ENCODE measurements at places on chromosomes 1 and 21.

- no peak for DNase-seq
These were observed 11.7 kb downstream of the OPTC start for GRCh38 chr1:203505526-203506204.

DNA sequence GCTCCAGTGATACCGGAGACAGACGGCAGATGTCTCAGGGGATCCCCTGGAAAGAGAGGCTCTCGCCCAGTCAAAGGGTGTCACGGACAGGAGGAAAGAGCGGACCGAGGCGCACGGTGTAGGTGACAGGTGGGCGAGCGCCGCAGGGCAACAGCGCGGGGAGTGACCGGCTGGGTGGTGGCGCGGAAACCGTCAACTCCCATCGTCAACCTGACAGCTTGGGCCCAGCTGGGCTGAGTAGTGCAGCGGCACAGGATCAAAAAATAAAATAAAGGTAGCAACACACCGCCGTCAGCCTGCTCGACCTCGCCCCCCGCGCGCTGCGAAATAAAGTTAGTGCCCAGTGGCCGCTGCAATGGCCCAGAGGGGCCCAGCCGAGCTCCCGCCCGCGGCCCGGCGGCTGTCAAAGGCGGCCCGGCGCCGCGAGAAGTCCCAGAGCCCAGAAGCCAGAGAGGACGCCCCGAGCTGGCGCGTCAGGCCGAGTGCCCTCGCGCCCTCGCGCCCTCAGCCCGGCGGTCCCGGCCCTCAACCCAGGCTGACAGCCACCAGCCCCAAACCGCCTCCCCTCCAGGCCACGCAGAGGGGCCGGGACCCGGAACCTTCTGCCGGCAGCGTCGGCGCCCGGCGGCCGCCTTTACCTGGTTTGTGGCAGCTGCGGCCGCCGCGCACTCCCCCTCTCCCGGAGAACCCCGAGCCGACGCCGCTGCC lies at the start of gene LYST:
Gene LYST, minus strand, starts transcription at position 702 of the 708 bp plus-strand sequence. CDS start 36,489 bp downstream, outside the sequence.
- DNase-seq, result no peak

GRCh38 chr1:55483523-55483922 lies 268.4 kb upstream of the USP24 start:
- DNase-seq, result no peak

DNA sequence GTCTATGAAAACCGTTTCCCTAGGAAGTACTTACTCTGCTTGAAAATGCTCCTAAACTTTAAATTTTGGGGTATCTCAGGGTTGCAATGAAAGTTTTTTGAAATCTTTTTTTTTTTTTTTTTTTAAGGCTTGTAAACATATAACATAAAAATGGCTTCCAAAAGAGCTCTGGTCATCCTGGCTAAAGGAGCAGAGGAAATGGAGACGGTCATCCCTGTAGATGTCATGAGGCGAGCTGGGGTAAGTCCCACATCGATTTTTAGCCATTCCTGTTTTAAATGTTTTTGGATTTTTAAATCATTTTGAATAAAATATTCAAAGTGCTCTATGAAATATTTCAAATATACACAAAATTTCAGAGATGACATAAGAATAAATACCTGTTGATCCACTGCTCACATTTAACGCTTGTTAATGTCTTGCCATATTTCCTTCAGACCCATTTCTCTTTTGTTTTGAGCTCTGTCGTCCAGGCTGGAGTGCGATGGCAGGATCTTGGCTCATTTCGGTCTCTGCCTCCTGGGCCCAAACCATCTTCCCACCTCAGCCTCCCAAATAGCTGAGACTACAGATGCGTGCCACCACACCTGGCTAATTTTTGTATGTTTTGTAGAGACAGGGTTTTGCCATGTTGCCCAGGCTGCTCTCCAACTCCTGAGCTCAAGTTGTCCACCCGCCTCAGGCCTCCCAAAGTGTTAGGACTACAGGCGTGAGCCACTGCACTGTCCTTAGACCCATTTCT lies 1.3 kb downstream of the PARK7 start:
- DNase-seq, result no peak

- DNase-seq, result peak; percentile 32
These were observed 19.9 kb upstream of the PPP1R15B start for GRCh38 chr1:204431310-204432184.

GRCh38 chr21:41752231-41752681 lies 14.6 kb downstream of the RIPK4 start:
- DNase-seq, result no peak

DNA sequence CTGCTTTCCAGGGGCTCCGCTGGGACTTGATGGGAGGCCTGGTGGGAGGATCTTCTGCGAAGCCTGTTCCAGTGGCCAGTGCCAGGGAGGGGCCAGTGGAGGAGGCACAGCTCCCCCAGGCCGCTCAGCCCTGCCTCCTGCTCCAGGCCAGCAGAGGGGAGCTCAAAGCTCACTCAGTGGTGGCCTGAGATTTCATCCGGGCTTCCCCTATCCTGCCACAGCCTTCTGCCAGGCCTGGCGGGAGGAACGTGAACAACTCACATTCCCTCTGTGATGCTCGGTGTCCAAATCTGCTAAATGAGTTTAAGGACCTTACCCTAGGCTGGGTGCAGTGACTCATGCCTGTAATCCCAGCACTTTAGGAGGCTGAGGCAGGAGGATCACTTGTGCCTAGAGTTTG lies 3.3 kb downstream of the CLCNKB start:
- DNase-seq, result no peak

DNA sequence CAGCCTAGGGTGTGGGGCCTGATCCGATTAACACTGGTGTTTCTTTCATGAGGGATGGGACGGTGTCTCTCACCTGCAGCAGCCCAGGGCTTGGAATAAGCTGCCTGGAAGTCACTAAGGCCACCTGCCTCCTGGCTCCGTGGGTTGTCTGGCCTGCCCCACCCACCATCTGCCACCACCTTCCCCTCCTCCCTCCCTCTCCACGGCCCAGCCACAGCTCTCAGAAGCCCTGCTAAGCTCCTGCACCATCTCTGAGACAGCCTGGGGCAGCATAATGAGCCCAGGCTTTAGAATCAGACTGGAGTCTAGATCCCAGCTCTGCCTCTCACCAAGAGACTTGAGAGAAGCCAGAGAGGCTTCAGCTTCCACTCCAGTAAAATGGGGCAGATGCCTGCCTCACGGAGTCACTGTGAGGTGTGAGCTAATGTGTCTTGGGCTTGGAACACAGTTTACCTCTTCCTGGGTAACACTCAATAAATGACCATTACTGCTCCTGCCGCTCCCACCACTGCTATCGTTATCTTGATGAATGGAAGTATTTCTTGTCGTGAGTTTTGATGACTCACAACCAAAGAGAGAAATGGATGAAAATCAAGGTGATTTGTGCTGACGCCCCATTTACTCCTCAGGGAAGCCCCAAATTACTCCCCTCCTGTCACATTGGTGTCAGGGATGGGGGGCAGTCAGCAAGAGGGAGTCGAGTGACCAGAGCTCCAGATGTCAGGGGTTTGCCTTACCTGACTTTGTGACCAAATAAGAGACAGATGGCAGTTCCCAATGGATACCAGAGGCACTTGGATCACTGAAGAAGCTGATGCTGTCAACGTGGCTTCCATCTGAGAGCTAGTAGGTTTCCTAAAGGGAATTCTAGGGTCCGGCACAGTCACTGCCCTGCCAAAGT lies 23.5 kb upstream of the C1QA start:
- no peak for DNase-seq

DNA sequence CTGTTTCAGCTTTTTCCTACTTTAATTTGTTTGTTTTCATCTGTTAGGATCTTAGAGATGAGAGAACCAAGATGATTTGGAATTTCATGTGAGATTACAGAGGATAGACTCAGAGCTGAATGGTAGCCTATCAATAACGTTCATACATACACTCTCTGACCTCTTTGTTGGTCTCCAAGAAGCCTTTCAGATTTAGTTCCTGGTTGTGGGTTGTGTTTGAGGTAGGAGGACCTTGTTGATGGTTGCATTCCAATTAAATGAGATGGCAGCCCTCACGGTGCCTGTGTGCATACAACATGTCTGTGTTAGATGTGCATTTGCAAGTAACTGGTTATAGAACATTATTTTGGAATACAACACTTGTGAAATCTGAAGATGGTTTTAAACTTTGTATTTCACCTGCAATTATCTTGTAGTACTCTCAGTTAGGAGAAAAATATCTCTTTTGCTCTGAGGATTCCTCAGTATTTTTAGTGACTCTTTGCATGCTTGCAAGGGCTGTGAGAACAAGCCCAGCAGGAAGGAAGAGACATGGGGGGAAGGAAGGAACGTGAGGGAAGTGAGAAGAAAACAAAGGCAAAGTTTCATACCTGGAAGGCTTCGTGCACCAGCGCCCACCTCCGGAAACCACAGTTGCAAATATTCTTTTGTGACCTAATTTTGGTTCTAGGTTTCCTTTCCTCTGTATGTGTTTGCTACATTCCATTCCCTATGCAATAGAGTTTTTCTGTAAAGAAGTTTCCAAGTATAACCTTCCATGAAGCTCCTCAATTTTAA lies 291.8 kb downstream of the DISC1 start:
- no peak for DNase-seq

GRCh38 chr1:145922266-145922665 lies 3.7 kb upstream of the PEX11B start:
- DNase-seq, result no peak

GRCh38 chr21:42299324-42300044 lies 15.7 kb downstream of the TFF3 start:
- DNase-seq, result no peak

DNA sequence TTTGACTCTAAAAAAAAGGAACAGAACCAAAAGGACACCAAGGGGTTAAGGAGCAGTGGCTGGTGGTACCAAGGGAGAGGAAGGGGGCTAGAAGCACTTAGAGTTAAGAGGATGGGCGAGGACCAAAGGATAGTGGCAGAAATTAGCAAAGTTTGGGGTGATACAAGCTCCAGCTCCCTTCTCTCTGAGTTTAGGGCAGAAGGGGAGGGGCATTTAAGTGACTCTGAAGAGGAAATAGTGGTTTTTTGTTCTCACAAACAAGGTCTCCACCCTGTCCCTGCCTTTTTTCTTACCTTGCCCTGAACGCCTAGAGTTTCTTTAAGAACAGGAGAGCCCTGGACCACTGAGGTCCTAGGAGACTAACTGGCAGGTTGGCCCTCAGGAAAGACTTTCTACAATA lies 3.3 kb downstream of the CDC42SE1 start:
- DNase-seq, result no peak

DNA sequence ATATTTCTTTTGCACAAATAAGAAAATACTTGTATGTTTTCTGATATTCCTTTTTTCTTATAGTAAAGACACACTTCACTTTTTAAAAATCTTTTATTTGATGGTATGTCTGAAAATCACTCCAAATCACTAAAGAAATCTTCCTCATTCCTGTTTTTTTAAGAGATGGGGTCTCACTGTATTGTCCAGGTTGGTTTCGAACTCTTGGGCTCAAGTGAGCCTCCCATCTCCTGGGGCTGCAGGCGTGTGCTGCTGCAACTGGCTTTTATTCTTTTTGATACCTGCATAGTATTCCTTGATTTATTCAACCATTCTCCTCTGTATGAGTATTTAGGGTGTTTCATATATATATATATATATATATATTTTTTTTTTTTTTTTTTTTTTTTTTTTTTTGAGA lies 88.1 kb downstream of the OSBPL9 start:
- no peak for DNase-seq

DNA sequence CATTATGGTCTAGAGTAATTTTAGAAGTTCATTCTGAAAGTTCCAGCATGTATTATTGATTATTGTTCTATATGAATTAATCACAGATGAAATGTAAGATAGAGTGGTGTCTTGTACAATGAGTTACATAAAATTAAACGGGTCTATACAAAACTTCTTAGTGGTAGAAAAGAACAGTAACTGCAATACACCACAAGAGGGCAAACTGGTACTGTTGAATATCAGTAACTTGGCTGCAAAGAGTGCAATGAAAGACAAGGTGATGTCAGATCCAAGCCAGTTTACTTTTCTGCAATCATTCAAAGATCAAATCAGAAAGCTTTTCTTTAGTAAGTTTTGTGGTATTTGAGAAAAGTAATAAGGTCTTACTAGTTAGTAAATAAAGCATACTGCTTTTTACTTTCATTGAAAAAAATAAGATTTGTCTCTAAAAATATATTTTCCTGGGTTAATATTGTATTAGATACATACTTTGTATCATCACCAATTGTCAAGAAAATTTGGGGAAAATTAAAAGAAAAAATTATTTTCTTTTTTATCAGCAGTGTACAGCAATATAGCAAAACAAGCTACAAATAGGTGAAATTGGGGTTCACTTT lies 66.4 kb upstream of the BTG3 start:
- peak; percentile 52 for DNase-seq

GRCh38 chr1:211480941-211481545 lies 10.9 kb downstream of the RD3 start:
- no peak for DNase-seq

DNA sequence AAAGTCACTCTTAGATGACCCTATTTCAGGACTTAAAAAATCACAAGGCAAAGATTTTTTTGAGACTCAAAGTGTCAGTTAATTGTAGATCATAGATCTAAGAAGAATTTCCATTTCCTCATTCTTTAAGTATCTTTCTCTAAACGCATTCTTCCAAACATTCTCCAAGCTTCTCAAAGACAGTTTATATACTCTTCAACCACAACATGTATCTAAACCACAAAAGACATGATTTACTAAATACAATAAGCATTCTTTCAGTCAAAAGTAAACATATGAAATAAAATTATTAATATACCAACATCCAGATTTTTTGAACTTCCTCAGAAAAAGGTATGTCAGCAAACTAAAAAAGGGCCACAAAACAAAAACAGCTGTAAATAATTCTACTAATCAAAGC lies 24.4 kb downstream of the RC3H1 start:
- DNase-seq, result no peak

DNA sequence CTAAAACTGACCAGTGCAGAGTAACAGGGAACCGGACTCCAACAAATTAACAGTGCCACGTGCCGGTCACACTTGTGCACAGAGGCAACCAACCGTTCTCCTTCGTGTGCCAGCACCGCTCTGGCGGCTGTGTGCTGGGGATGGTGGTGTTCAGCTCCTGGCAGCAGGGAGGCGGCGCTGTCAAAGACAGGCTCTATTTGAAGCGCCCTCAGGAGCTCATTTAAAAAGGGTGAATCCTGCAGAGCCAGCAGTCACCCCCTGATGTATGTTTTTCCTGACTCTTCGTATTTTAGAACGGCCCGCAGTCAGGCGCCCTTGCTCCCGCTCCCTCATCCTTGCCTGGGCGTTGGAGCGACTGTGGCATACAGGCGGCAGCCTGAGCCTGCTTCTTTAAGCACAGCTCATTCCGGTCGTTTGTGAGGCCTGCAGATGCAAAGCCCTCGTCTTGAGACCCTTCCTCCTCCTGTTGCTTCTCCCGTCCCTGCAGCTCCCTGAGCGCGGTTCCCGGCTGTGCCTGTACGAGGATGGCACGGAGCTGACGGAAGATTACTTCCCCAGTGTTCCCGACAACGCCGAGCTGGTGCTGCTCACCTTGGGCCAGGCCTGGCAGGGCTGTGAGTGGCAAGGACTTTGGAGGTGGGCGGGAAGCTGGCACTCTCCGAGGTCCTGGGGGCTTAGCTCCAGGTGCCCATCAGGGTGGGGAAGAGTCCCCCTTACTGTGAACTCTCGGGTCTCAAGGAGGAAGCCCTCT lies 1.1 kb downstream of the DFFB start:
- no peak for DNase-seq

DNA sequence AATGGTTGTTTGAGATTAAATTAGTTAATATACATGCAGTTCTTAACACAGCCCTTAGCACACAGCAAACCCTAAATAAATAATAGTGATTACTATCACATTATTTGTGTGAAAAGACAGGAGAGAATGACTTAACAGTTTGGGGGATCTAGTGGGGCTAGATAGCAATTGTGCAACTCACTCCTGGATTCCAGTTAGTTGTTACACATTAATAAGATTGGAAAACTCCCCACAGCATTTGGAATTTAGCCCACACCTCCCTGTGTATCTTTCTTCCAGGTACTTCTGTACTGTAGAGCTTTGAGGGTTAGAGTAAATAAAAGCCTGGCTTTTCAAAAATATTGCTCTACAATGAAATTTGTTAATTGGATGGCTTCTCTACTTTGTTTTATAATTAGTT lies 93.2 kb downstream of the KCTD3 start:
- DNase-seq, result no peak

All from NCI-H1417 treated with DMSO at 0.1 percent for 48 hours (cell line).